ENCODE measurements at places on chromosomes 11 and 22. TPM values are rescaled to one million over a fixed set of nuclear protein-coding genes. Genes with fewer than 3 reads are reported as not detected.

DNA sequence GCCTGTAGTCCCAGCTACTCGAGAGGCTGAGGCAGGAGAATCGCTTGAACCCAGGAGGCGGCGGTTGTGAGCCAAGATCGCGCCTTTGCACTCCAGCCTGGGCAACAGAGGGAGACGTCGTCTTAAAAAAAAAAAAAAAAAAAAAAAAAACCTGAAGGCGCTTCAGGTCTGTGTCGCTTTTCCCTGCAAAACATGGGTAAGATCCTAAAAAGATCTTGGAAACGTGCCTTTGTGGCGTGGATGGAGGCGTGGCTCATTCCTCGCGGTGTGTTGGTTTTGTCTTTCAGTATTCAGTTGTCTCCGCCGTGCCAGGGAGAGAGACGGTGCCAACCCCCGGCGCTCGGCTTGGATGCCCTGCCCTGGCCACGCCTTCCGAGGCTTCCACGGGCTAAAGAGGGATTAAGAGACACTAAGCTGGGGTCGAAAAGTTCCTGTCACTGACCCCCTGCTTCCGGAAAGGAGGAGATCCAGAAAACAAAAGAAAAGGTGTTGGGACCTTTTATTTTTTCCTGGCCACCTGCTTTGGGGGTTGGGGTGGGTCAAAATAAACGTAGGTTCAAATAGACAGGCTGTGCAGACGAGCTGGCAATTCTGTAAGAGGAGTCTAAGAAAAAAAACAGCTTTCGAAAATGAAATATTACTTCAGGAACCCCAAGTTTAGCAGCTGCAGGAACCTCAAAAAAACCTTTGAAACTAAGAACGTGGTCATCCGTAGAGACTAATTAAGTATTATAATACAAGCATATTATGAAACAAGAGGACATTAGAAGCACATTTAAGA is 1.1 kb upstream of the SLC35F2 start:
- peak; percentile 63 for DNase-seq

- no peak for DNase-seq
Observed at GRCh38 chr22:31937341-31937740, 7.0 kb upstream of the YWHAH start.

DNA sequence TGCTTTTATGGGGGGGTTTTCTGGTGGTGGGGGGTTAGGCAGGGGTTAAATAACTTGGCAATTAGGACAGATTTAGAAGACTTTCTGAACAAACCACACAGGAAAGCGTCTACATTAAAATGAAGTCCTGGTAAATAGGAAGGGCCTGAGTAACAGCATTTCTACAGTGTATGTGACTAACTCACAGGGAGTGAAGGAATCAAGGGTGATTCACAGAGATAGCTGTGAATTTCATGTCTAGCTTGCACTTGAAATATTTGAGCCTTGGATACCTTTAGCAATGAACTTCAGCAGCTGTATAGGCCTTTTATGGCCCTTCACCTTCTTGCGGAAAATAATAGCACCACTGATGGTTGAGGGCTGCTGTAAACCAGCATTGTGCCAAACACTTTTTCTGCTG is 26.1 kb upstream of the LDHA start:
- DNase-seq, result no peak

- no peak for DNase-seq
Observed at GRCh38 chr11:64358536-64358906, 441 bp upstream of the RPS6KA4 start.

Gene OR51E2
- not detected for total RNA-seq

DNA sequence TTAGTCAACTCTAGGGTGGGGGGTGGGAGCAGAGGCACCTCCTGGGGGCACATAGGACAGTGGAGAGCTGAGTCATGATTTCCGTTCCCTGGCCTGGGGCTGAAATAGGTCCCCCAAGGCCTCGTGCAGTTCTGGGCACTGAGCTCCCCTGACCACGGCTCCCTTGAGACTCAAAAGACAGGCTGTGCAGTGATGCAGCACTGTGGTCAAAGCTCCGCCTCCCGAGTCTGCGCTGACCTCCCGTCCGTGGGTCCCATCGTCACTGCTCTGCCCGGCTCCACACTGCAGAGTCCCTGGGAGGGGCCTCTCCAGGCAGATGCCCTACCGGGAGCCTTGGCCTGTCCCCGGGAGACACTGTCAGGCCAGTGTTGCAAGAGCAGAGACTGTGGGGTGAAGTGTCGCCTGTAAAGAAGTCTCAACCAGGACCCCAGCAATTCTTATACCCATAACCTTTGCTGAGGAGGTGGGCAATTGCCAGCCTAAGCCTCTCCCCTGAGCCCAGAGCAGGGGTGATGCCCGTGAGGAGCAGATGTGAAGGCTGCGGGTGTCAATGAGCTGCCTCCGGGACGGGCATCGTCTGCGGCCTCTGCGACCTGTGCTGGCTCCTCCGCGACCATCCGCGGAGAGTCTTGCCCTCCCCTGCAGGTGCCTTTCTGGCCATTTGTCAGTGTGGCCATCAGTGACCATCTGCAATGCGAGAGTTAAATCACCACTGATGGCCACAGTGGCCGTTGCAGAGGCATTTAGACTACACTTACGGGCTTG is 877.3 kb downstream of the BRD1 start:
- DNase-seq, result no peak

DNA sequence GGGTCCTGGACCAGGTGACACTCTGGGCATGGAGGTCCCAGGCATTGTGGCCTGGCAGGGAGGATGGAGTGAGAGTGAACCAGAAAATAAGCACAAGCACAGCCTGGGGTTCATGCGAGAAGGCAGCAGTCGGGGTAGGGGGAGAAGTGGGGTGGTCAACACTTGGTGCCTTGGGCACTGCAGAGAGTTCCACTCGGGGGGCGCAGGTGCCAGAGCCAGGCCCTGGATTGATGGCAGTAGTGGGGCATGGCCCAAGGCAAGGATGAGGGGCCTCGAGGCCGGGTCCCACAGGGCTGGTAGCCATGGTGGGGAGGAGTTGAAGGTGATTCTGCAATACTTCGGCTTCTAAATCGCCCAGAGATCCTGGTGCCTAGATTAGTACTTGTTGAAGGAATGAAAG is 372.9 kb downstream of the TBC1D22A start:
- DNase-seq, result no peak

DNA sequence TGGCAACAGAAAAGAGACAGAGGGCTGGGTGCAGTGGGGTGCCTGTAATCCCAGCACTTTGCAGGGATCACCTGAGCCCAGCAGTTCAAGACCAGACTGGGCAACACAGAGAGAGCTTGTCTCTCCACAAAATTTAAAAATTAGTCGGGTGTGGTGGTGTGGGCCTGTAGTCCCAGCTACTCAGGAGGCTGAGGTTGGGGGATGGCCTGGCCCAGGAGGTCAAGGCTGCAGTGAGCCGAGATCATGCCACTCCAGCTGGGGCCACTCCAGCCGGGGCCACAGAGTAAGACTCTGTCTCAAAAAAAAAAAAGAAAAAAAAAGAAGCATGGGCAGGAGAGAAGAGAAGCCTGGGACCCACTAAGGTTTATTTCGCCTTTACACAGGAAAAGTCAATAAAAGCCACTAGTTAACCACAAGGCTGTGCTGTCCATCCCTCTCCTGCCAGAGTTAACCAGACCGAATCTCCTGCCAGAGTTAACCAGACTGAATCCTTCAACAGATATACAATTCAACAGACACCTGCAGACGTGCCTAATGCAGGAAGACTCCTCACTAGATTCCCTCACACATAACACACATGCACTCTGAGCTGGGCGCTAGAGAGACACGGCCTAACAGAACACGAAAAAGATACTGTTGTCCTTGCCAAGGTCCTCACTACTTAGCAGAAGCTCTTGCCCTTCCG is 29.8 kb downstream of the MICAL3 start:
- no peak for DNase-seq
